ENCODE measurements at places on chromosomes 3 and 15.

- no peak for DNase-seq
Observed at GRCh38 chr3:119557877-119558269, 1.5 kb downstream of the CD80 start.

- no peak for DNase-seq
Observed at GRCh38 chr3:13712682-13713180, 163.8 kb downstream of the FBLN2 start.

GRCh38 chr15:42218953-42219592 lies 11.0 kb upstream of the VPS39 start:
- DNase-seq, result no peak

GRCh38 chr3:16482770-16483531 lies 30.5 kb downstream of the RFTN1 start:
- DNase-seq, result no peak

DNA sequence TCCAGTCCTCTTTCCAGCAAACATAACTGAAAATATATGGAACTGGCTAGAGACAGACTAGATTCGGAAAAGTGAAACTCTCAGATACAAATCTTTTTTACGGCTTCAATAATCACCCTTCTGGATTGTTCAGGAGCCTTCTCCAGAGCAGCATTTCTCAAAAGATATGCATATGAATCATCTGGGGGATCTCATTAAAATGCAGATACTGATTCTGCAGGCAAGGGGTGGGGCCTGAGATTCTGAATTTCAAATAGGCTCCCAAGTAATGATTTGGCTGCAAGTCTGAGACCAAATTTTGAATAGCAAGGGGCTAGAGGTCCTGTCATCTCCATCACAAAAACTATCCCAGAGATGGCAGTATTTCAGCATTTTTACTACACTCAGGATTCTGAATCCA lies 165.4 kb downstream of the CTNNB1 start:
- no peak for DNase-seq

DNA sequence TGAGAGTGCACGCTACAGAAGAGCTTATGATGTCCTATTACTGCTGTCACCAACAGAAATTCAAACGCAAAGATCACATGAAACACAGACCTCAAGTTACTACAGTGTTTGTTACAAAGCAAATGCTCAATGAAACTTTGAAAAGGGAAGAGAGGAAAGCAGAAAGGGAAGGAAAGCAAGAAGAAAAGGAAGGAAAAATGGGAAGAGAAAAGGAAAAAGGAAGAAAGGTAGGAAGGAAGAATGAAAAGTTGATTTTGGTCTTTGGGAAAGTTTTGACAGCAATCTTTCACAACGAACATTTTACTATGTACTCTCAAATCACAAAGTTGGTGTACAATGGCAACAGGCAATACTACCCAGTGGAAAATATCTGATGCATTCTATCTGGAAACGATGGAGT lies 514.8 kb downstream of the MAGI1 start:
- DNase-seq, result no peak

- no peak for DNase-seq
Observed at GRCh38 chr3:10772271-10773161, 43.5 kb upstream of the SLC6A11 start.

DNA sequence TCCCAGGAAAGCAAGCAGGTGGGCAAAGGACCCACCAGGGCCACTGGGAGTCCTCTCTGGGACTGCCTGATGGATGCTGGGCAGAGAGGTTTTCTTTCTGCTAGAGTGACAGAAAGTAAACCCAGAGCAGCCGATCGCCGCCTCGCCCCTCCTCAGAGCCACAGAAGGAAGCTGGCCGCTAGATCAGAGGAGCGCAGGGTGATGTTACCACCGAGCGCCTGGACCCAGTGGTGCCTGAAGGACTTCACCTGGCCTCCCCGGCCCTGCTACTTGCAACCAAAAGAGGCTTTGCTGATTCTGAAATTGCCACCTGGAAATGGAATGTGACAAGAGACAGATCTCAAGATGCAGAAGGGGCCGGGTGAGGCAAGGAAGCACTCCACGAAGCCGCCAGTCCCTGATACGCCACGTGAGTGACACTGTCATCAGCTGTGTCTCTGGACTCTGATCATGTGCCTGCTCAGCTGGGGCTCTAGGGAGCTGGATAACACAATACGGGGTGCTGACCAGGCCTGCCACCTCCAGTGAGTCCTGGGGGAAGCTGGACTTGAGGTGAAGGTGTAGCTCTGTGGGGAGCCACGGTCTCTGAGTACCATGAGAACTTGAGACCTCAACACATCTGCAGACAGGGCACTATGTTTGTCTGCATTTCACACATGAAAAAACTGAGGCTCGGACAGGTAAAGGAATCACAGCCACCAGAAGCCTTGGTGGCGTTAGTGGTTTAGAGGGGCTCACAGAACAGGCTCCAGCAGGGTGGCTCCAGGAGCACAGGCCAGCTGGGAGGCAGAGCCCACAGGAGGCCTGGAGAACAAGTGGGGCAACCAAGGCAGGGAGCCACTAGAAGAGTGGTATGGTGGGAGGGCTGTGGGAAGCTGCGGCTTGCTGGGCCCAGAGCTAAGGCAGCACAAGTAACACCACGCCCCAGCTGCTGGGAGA lies 137.9 kb upstream of the PRR20G start:
- no peak for DNase-seq

DNA sequence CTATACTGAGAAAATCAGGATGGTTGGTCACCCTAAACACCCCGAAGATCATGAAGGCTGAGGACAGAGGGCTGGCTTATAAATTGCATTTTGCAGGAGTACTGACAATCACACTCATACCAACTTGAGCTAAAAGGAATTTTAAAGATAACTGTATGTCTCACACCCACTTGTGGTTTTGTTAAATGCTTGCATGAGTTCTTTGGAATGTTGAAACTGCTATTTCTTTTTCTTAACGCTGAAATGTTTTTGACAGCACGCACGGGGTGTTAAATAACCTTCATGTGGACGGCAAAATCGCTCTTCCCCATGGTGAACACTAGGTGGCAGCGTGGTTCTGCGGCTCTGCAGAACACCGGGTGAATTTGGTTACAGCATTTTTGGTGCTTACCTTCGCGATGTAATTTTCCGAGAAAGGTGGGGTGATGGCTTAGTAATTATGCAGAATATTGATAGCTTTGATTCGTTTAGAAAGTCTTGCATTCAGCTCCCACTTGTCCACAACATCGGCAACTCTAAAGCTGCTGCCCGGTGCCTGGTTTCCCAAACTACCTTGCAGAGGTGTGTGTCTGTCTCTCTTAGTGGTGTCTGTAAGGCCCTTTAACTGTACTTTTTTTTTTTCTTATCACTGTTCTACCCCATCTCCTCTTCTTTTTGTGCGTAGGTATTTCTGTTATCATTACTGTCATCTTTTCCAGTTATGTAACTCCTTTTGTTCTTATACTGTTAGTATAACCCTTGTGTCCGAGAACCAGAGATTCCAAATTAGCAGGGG lies 51.7 kb downstream of the ARNT2 start:
- peak; percentile 30 for DNase-seq

GRCh38 chr3:141280690-141281089 lies 49.1 kb downstream of the PXYLP1 start:
- DNase-seq, result no peak
